ENCODE measurements at places on chromosomes 1 and 21. TPM values are rescaled to one million over a fixed set of nuclear protein-coding genes. Genes with fewer than 3 reads are reported as not detected.
A peak's percentile ranks its signal among the peaks of the same experiment; 100 is the strongest.

DNA sequence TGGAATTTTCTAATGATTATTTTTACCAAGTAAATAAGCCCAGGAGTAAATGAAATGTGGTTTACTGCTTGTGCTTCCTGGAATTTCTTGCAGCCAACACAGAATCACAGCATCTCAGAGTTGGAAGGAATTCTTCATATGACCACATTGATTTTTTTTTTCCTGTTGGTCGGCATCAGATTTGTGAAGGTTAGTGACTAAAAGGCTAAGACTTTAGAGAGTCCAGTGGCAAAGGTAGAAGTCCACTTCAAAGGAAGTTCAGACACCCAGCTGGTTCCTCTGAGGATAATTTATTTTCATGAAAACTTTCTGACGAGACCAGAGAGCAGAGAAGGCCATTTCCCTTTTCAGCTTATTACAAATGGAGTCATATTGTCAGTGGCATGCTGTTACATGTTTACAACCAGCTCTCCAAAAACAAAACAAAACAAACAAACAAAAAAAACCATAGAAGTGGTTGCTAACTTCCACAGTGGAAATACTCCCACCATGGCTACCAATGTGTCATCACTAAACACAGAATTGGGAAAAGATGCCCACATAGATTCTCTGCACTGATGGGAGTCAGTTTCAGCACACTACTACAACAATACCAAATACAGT, 77.2 kb upstream of the CDC42BPA start:
- no peak for DNase-seq

- DNase-seq, result no peak
These were observed 242.7 kb downstream of the TM2D1 start for GRCh38 chr1:61482170-61482734.

DNA sequence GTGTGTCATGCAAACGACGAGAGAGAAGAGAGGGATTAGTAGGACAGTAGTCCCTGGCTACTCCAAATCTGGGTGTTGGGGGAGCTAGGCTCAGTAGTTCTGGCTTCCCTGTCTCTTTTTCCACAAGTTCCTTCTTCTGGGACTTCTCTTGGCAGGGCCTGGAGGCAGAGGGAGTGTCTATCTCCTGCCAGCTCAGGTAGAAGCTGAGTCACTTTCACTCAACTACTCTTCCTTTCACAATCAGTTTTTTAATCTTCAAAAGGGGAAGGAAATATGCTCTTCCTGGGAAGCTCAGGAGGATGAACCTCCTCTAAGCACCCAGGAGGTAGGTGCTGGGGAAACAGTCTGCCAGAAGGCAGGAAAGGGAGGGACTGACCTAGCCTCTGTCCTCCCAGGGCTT, 35.2 kb upstream of the MAGOH start:
- no peak for DNase-seq

DNA sequence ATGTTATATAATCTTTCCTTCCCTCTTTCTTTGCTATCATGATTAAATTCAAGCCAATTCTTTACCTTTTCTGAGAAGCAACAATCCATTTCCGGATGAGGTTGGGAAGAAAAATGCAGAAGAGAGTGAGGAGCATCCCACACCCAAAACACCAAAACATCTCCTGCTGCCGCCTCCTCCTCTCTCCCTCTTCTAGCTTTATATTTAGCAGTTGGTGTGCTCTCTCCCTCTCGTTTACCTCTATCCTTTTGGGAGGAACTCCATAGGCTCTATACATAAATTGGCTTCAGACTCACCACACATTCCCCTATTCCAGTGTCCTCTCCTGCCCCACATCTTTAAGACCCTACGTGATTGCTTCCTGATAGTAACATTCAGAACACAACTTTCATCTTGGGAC, 332.2 kb upstream of the PLXNA2 start:
- no peak for DNase-seq

DNA sequence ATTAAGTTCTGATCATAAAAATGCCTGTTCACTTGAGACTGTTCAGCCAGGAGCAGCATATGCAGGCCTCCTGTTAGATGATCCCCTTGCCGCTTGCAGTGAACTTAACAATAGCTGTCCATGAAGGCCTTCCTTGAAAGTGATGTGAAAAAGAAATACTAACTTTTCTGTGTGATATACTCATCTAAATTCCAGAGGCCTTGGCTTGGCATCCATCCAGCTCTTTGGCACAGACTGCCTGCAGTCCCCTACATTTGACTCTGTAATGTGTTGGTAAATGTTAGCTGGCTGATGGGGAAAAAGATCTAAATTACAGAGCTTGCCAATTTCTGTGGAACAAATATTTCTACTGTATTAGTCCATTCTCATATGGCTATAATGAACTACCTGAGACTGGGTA, 73.7 kb downstream of the KCNK2 start:
- peak; percentile 44 for DNase-seq

- DNase-seq, result no peak
These were observed 65.6 kb downstream of the NTPCR start for GRCh38 chr1:233015965-233016364.

DNA sequence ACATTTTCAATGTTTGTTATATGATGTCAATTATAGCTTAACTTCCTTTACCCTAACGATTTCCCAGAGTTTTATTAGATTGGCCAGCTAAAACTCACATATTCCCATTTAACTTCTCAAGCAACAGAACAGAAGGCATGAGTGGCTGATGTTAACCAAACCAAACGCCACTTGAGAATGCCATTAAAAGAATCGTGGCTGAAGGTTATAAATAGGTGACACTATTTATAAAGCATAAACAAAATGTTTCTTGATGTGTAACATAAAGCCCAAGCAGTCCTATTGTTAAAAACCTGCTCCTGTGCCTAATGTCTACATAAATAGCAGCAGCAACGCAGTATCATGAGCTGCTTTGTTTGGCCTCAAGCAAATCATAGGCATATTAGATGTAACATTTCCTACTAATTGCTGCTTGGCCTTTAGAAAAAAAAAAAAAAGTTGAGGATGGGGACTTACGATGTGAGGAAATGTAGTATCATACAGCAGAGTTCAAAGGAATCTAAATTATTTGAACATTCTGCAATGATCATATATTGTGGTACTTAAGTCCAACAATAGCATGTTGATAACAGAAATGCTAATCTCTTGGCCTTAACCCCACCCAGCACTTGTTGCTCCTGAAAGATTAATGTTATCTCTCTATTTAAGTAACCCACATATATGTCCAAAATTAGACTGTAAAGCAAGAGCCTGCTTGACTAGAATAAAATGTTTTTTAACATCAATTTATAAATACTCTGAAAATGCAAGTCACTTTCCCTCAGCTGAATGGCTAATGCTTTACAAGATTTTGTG, 106.0 kb downstream of the ESRRG start:
- no peak for DNase-seq

DNA sequence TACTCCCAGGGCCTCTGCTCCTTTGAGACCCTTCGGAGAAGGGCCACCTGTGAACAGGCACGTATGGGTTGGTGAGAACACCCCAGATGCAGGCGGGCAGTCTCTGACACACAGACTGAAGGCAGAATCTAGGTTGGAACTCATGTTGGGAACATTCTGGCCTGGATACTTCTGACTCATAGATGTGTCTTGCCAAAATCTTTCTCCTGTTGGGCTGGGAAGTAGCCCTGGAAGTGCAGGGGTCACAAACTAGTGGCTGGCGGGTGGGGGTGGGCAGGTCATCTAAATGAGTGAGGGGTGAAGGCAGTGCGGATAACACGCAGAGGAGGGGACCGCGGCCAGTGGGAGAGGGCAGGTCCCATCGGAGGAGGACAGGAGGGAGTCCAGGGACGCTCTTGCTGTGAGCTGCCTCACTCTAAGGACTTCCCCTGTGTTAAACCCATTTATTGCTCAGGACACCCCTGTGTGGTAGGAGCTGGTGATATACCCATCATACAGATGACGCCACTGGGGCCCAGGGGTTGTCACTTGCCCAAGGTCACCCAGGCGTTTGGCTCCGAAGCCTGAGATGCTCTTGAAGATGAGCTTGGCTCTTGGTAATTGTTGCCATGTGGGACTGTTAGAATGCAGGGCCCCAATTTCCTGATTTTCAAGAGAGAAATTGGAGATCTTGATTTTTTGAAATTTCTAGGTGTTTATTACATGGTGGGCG, 181.0 kb downstream of the PTPRU start:
- DNase-seq, result peak; percentile 29

- peak; percentile 38 for DNase-seq
These were observed 35.8 kb downstream of the PIK3CD start for GRCh38 chr1:9687120-9687873.

- DNase-seq, result no peak
These were observed 589 bp downstream of the ZNF684 start for GRCh38 chr1:40532062-40532389.

GRCh38 chr1:167116174-167116573, 22.3 kb downstream of the STYXL2 start:
- DNase-seq, result no peak

- no peak for DNase-seq
These were observed 8.4 kb downstream of the ETNK2 start for GRCh38 chr1:204143276-204144041.

- DNase-seq, result no peak
These were observed 42.4 kb upstream of the TENT5C start for GRCh38 chr1:117563492-117563875.

- DNase-seq, result no peak
These were observed 201.4 kb upstream of the SNX7 start for GRCh38 chr1:98460136-98460535.

DNA sequence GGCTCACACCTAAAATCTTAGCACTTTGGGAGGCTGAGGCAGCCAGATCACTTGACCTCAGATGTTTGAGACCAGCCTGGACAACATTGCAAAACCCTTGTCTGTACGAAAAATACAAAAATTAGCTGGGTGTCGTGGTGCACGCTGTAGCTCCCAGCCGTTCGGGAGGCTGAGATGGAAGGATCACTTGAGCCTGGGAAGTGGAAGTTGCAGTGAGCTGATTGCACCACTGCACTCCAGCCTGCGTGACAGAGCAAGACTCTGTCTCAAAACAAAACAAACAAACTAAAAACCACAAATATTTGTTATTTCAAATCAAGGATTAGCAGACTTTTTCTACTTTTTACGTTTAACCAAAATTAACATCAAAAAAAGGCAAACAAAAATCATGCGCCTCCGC, 31.3 kb downstream of the INKA2 start:
- peak; percentile 23 for DNase-seq

Gene RAVER2
- 19.0 TPM for total RNA-seq

Gene BTBD8
- total RNA-seq, result 9.5 TPM

Gene RIMS3
- 1.6 TPM for total RNA-seq

Gene GJA5
- total RNA-seq, result 2.7 TPM

Gene LEFTY1
- not detected for total RNA-seq

Gene HAPLN2
- 1.5 TPM for total RNA-seq
